ENCODE measurements at places on chromosomes 1 and 21.

DNA sequence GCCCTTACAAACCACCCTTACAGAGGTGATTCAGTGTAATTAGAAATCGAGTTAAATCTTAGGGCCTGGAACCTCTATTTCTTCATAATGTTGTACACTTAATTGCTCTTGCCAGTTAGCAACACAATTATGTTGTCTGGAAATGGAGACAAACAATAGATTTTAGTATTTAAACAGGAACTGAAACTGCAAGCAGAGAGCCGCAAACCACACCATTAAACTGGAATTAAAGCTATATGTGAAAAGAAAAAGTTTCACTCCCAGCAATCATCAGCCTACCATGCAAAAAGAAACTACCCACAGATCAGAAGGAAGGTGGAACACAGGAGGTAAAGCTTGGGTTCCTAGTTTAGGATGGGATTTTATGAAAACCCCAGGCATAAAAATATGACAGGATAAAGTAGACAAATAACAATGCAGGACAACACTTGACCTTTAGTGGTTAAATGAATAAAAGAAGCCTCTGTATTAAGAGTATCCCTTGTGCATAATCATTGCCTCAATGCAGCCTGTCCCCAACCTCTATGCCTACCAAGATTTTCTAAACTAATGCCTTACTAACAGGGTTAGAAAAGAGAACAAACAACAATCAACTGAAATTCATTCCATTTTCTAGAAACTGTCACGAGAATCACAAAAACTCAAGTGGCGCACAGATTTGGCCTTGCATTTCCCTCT is 304.3 kb upstream of the ESRRG start:
- no peak for DNase-seq

DNA sequence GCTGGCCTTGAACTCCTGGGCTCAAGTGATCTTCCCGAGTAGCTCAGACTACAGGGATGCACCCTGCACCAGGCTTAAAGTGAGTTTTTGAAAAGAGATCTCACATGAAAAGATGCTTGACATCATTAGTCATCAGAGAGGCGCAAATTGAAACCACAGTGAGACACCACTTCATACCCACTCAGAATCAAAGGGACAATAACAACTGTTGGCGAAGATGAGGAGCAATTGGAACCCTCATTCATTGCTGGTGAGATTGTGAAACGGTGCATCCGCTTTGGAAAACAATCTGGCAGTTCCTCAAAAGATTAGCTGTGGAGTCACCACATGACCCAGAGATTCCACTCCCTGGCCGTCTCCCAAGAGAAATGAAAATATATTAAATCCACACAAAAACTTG is 122.3 kb downstream of the PGBD5 start:
- no peak for DNase-seq

GRCh38 chr1:48216941-48217340 is 5.6 kb upstream of the SLC5A9 start:
- no peak for DNase-seq

DNA sequence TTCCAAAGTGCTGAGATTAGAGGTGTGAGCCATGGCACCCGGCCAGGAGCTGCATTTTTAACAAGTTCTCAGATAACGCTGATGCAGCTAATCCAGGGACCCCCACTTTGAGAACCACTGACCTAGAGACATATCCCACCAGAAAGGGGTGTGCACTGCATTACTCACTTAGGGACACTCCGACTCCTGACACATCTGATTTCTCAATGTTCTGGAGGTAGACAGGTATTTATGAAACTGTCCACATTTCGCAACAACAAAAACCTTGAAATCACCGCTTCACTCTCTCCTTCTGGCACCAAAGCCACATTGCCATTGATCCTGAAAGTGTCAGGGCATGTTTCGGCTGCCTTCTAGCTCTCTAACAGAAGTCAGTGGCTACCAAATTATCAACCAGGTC is 23.2 kb upstream of the CAMTA1 start:
- DNase-seq = no peak

- DNase-seq = no peak
Measured at GRCh38 chr1:92910081-92910480, 51.2 kb downstream of the DIPK1A start.

DNA sequence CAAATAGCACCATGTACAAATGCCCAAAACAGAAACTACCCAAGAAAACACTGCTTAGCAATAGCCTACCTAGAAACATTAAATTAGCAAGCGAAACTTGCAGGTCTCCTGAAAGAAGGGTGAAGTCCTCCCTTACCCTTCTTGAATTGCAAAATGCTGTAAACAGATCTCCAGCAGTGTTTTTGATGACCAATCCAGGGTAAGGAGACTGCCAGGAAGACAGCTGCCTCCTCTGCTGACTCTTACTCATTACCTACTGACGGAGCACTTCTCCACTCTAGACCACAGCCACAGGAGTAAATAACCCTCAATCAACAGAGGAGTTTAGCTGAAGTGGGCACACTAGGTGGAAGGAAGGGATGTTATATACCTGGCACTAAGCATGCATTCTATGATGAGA is 32.2 kb upstream of the GADD45A start:
- no peak for DNase-seq

DNA sequence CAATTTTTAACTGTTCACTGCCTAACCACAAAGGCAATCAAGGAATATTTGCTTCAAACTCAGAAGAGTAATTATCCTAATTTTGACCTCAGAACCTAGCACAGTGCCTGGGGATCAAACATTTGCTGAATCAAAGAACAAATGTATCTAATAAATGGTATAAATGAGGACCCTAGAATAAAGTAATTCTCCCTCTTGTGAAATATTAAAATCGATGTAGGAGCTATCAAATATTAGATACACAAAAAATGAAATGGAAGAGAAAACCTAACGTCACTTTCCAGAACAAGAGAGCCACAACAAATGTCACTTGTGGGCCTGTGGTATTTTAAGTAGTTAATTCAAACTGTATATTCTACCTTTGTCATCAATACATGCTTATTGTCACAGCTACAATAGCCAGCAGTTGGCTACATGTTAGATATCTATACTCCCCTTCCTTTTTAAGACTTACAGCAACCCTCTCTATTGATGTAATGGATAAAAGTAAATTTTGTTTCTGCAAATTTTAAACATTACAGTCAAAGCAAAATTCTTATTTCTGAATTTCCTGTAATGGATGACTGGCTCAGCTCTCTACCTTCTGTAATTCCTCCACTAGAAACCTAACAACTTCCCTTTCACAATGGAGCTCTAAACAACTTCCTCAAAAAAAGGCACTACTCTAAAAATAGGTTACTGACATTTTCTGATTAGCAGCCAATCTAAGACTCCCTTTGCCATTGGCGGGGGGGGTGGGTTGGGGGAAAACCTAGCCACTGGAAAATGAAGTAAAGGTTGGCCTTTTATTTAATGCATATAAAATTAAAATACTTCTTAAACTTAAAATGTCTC is 37.6 kb downstream of the PUM1 start:
- no peak for DNase-seq

DNA sequence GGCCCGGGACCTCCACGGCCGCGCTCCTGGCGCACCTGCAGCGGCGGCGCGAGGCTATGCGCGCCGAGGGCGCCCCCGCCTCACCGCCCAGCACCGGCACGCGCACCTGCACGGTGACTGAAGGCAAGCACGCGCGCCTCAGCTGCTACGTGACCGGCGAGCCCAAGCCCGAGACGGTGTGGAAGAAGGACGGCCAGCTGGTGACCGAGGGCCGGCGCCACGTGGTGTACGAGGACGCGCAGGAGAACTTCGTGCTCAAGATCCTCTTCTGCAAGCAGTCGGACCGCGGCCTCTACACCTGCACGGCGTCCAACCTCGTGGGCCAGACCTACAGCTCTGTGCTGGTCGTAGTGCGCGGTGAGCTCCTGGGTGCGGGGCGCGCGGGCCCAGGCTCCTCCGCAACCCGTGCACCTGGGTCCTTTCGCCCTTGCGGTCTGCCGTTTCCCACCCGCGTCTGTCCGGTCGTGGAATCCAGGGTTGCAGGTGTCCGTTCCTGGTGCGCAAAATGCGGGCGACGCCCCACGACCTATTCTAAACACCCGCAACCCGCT is 4.6 kb downstream of the OBSCN start:
- no peak for DNase-seq

DNA sequence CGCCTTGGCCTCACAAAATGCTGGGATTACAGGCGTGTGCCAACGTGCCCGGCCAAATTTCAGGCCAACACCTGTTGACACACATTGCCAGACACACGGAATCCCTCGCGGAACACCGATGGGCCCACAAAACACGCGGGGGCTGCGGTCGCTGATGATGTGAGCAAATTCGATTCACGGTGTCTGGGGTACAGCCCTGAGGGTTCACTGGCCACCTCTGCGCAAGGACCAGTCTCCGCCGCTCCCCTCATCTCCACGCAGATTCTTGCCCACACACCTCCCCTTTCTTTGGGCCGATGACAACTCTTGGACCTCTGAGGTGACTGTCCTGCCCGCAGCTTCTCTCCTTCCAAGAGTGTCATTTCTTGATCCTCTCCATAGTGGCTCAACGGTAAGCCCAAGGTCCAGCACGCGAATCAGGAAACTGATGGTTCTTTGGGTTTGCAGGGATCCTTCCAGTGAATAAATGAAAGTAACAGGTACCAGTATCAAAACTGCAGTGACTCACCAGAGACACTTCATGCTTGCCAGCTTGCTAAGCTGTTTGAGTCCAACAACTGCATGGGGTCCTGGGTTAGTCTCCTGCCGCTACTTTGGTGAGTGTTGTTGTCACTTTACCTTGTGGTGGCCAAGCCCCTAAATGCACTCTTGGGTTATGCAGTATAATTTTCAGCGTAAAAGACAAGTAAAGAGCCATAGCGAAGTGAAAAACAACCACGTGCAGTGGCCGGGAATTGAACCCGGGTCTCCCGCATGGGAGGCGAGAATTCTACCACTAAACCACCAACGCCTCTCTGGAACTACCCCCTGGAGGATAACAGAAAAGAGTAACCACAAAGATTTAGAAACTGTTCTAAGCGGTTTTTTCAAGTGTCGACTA is 11.0 kb upstream of the RNU1-3 start:
- DNase-seq = no peak

DNA sequence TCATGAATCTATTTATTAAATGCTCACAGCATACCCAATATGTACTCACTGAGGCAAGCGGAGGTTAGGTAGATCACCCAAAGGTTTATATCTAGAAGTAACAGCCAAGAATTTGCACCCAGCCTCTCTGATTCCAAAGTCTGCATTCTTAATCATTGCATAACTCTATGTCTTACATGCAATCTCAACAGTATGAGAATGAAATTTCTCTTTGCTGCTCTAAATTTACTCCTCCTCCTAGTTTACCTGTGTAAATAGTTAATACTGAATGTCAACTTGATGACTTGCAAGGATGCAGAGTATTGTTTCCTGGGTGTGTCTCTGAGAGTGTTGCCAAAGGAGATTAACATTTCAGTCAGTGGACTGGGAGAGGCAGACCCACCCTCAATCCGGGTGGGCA is 840.6 kb downstream of the BRINP3 start:
- no peak for DNase-seq

Measured in left ventricle myocardium inferior (tissue), 1 donor.